ENCODE measurements at places on chromosomes 1 and 21.
A peak's percentile ranks its signal among the peaks of the same experiment; 100 is the strongest.

GRCh38 chr1:7526196-7526866 is 244.8 kb upstream of the VAMP3 start:
- no peak for DNase-seq

GRCh38 chr1:1402072-1402900 is 3.2 kb upstream of the CCNL2 start:
- DNase-seq: peak; percentile 55

DNA sequence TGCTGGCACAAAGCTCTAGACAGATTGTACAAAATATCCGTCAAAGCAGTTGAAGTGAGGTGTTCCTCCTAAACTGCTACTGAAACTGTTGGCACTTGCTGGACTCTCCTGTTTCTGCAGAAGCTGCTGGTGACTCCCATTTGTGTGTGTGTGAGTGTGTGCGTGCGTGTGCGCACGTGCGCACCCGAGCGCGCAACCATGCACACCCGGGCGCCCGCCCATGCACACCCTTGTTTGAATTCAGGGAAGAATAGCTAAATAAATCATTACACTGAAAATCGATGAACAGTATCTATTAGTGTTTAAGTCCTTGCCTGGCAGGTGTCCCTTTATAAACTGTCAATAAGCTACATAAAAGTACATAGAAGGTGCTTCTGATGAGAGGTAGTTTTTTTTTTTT is 156.4 kb upstream of the B3GALT2 start:
- DNase-seq: no peak

DNA sequence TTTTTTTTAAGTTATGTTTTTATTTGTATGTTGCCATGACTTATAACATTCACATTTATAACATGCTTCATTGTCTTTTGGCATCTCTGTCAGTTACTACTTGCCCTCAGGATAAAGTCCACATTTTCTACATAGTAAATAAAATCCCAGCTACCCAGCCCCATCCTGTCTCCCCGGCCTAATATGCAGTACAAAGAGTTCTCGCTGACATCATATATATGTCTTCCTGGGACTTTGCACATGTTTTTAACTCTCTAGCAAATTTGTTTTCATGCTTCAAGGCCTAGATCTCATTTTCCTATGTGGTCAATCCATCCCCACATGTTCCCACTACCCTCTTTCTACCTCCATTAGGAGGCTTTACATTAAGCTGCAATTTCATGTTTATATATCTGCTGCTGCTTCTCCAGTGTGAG is 33.0 kb upstream of the IVNS1ABP start:
- no peak for DNase-seq

- no peak for DNase-seq
These were observed 12.5 kb downstream of the CSDE1 start for GRCh38 chr1:114745291-114745690.

DNA sequence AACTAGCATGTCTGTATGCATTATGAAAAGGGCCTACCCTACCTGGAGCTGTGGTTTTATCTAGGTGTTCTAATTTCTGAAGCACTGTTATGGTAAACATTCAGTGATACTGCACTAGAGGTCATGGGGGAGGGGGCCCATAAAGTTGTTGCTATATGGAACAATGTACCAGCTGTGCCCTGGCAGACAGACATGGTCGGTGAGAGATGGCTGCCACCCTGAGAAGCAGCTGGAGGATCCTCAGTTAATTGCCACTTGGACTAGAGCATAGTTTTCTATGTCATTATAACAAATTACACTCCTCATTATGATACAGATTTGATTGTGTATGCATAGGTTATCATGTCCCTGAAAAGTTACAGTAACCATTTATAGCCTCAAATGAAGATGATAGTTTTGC is 45.4 kb downstream of the ILDR2 start:
- DNase-seq: no peak

GRCh38 chr1:74853756-74854155 is 120.8 kb downstream of the TYW3 start:
- no peak for DNase-seq

GRCh38 chr1:8330271-8331125 is 12.6 kb downstream of the SLC45A1 start:
- DNase-seq: no peak

GRCh38 chr1:3349968-3350299 is 104.5 kb upstream of the ARHGEF16 start:
- no peak for DNase-seq

DNA sequence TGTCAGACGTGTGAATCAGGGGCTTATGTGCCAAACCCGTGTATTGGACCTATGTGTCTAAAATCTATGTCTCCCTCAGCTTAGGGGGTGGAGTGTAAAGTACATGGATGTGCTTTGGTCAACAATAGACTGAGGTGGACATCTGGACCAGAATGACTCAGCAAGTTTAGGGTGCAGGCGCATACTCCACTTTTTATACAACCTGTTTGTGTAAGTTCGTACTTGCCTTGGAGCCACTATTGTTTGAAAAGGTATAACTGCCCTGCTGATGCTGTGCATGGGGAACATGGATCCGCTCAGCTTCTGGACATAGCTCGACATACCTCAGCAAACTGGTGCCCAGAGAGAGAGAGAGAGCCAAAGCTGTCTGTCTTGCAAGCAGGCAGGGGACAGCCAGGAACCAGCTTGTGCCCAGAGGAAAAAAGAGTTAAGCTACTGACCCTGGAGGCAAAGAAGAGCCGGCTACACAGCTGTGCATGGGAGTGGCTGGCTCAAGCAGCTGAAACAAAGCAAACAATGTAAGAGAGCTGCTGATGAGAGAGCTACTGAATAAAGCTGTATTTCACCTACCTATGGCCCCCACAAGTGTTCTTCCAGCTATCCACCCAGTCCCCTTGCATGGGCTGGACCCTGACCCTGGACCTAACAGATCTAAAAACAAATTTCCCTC is 41.2 kb downstream of the GJA5 start:
- DNase-seq: peak; percentile 9

DNA sequence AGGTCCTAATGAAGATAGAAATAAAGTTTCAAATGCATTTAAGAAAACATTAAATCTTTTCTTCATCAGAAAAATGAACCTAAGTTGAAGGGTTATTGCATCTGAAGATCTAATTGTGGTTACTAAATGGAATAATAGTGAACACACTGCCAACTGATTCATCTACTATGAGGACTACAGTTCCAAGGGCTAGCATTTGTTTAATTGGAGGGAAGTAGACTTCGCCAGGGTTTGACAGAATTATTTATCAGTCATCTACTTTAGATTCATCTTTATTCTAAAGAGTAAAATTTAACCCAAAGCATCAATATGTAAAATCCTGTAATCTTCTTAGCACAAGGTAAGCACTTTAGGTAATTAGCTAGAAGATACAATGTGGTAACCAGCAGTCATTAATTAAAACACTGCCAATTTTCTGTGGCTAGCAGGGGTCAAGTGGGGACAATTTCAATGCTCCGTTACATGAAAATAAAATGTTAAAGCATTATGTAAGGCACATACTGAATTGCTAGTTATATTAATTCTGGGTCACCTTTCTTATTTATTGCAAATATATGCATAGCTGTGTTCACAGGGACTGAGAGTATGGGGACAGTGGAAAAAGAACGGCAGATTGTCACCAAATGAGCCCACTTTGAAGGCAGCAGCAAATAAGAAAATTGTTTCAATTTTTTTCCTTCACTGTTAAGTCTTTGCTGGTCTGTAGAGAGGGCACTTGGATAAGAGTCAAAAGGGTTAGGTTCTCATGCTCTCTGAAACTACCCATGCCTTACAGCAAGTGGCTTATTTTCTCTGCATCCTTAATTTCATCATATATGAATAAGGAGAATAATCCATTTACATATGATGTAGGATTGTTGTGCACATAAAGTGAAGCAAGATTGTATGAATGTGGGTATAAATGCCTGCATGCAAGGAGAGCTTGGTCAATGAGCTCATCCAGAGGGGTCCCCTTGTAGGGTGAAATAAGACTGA is 416.0 kb downstream of the PCP4 start:
- DNase-seq: no peak

GRCh38 chr1:19166066-19166465 is 44.0 kb downstream of the UBR4 start:
- no peak for DNase-seq

- peak; percentile 71 for DNase-seq
These were observed 19.4 kb upstream of the BSDC1 start for GRCh38 chr1:32413507-32414185.

Measured in DND-41 (cell line).